ENCODE measurements at places on chromosomes 13 and 19.

GRCh38 chr13:93740334-93740733 is 513.7 kb downstream of the GPC6 start:
- no peak for DNase-seq

- no peak for DNase-seq
Observed at GRCh38 chr19:2477141-2477710, 1.3 kb downstream of the GADD45B start.

DNA sequence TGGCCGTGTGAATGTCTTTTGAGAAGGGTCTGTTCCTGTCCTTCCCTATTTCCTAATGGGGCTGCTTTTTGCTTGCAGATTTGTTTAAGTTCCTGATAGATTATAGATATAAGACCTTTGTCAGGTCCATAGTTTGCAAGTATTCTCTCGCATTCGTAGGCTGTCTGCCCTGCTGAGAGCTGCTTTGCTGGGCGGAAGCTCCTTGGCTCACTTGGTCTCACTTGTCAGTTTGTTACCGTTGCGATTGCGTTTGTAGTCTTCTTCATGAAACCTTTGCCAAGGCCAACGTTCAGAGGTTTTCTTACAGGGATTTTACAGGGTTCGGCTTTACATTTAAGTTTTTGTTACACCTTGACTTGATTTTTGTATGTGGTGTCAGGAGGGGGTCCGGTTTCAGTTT is 44.0 kb upstream of the TFDP1 start:
- no peak for DNase-seq

GRCh38 chr13:30448441-30448840 is 17.3 kb downstream of the HMGB1 start:
- no peak for DNase-seq

DNA sequence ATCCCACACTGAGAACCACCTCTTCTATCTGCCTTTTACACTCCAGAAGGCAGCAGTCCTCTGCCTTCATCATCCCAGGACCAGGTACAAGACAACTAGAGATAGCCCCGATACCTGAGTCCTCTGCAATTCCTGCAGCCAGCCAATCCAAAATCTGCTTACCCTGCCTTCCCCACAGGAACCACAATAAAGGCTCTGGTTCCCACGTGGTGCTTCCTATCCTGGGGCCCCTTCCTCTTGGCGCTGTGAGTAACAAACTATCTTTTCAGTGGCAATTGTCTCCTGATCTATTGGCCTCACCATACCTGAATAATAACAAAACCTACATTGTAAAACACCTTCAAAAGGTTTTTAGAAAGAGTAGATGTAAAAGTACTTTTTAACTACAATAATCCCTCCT is 63.1 kb downstream of the ZDHHC20 start:
- no peak for DNase-seq

DNA sequence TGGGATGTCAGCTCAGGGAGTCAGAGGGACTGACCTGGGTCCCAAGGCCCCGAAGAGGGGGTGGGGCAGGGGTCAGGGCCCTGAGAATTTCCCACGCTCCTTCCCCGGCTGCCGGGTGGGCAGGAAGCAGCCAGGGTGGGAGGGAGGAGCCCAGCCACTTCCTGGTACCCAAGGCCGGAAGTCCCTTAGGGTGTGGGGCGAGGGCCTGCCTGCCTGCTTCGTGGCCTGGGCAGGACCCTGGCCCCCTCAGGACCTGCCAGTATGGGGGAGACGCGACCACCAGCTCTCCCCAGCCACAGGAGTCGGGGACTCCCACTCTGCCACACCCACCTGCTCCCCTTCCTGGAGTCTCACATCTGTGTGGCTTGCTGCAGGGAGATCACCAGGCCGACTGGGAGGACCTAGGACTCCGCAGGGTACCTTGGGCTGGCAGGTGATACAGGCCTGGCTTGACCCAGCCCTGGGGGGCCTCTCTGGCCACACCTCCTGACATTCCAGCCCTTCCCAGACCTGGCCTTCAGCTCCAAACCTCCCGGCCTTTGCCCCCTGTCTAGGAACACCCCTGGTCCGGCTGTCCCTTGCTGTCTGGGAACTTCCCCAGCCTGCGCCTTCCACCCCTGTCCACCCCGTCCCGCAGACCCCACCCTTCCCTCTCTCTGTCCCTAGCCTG is 9.8 kb upstream of the CIRBP start:
- DNase-seq, result peak; percentile 66

GRCh38 chr13:53201454-53202225 is 173.0 kb downstream of the OLFM4 start:
- DNase-seq, result no peak

GRCh38 chr13:43657485-43657884 is 129.3 kb downstream of the ENOX1 start:
- no peak for DNase-seq

All from stimulated activated CD4-positive, alpha-beta T cell treated with anti-CD3 and anti-CD28 coated beads, Interleukin-1b, Interleukin-23, amount 100 ng/mL, for 24 hours (primary cell).